T-helper 2 cell treated with Interferon-gamma antibody and Interleukin-4, amounts not matched to agents 5 μg/mL and 100 μg/mL, for 36 hours (primary cell): ENCODE measurements at places on chromosomes 12 and 14.

- peak overlapping the region; percentile 75 for H3K27ac ChIP-seq
- H3K4me3 ChIP-seq = peak overlapping the region; percentile 95
- no peak for DNase-seq
- no peaks in the 10 kb centered on the region for H3K27me3 ChIP-seq
Measured at GRCh38 chr12:6915789-6916285, 1.5 kb downstream of the ENO2 start.

GRCh38 chr14:23137813-23138535 is 18.9 kb upstream of the CEBPE start:
- no peaks in the 10 kb centered on the region for H3K36me3 ChIP-seq
- H3K27ac ChIP-seq = no peak overlapping the region
- no peaks in the 10 kb centered on the region for H3K27me3 ChIP-seq
- no peaks in the 10 kb centered on the region for H3K4me1 ChIP-seq
- H3K4me3 ChIP-seq = no peak overlapping the region
- DNase-seq = no peak

DNA sequence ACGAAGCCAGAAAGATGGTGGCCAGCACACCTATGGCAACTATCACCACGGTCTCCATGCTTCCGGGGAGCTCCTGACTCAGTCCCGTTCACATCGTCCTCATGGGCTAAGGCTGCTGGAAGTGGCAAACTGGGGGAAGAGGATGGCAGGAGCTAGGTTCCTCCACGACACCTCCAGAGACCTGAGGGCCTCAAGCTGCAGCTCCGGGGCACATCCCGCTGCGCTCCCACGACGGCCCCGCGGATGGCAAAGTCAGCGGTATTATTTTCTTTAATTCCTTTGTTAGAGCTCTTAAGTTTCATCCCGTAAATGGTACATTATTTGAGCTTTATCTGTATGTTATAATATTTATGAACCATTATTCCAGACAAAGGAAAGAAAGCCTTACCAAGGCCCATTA is 190.5 kb downstream of the DACT1 start:
- no peaks in the 10 kb centered on the region for H3K27me3 ChIP-seq
- H3K36me3 ChIP-seq = no peaks in the 10 kb centered on the region
- no peak overlapping the region for H3K4me3 ChIP-seq
- peaks cover 5% of the 10 kb centered on the region for H3K4me1 ChIP-seq

- H3K27ac ChIP-seq = no peak overlapping the region
- no peaks in the 10 kb centered on the region for H3K27me3 ChIP-seq
- no peaks in the 10 kb centered on the region for H3K36me3 ChIP-seq
- no peak for DNase-seq
Measured at GRCh38 chr14:102750376-102750775, 26.9 kb upstream of the TRAF3 start.

- no peaks in the 10 kb centered on the region for H3K36me3 ChIP-seq
- no peak for DNase-seq
- no peak overlapping the region for H3K27ac ChIP-seq
- H3K4me1 ChIP-seq = no peaks in the 10 kb centered on the region
Measured at GRCh38 chr14:99654235-99654985, 9.5 kb downstream of the HHIPL1 start.

- H3K27me3 ChIP-seq = no peaks in the 10 kb centered on the region
- no peak overlapping the region for H3K27ac ChIP-seq
- DNase-seq = no peak
- H3K36me3 ChIP-seq = peaks cover 4% of the 10 kb centered on the region
- no peaks in the 10 kb centered on the region for H3K4me1 ChIP-seq
- no peak overlapping the region for H3K4me3 ChIP-seq
Measured at GRCh38 chr12:103780093-103780440, 61.0 kb downstream of the NT5DC3 start.

GRCh38 chr12:30794020-30794419 is 39.3 kb upstream of the CAPRIN2 start:
- peaks cover 34% of the 10 kb centered on the region for H3K27me3 ChIP-seq
- H3K4me1 ChIP-seq = peaks cover 21% of the 10 kb centered on the region
- no peak overlapping the region for H3K4me3 ChIP-seq
- H3K27ac ChIP-seq = no peak overlapping the region

- H3K4me1 ChIP-seq = no peaks in the 10 kb centered on the region
- H3K4me3 ChIP-seq = no peak overlapping the region
- no peak overlapping the region for H3K27ac ChIP-seq
- DNase-seq = no peak
Measured at GRCh38 chr12:103561174-103561573, 25.9 kb upstream of the STAB2 start.

- peaks cover 4% of the 10 kb centered on the region for H3K4me1 ChIP-seq
- H3K36me3 ChIP-seq = no peaks in the 10 kb centered on the region
- peaks cover 39% of the 10 kb centered on the region for H3K27me3 ChIP-seq
- H3K4me3 ChIP-seq = no peak overlapping the region
- no peak for DNase-seq
Measured at GRCh38 chr12:8501720-8502119, 11.6 kb upstream of the CLEC4D start.

- H3K27ac ChIP-seq = no peak overlapping the region
- no peaks in the 10 kb centered on the region for H3K36me3 ChIP-seq
- no peaks in the 10 kb centered on the region for H3K4me1 ChIP-seq
- DNase-seq = no peak
Measured at GRCh38 chr12:2113119-2113912, 60.5 kb downstream of the CACNA1C start.

DNA sequence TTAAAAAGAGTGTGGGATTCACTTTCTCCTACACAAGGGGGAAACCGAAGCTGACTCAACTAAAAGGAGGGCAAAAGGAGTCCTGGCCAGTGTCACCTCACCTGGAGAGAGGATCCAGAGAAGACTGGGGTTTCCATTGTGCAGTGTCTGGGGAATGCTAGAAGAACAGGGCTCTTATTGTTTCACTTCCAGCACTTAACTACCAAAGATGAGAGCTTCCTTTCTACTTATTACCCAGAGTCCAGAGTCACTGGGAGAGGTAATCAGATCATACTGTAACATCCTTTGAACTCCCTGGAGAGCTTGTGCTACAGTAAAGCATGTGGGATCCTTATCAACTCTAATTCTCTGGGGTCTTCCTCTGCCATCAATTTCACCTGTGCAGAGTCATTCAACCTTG is 148.4 kb upstream of the BCL2L14 start:
- no peak overlapping the region for H3K4me3 ChIP-seq
- H3K27me3 ChIP-seq = peaks cover 11% of the 10 kb centered on the region
- no peaks in the 10 kb centered on the region for H3K36me3 ChIP-seq
- no peak for DNase-seq
- H3K27ac ChIP-seq = no peak overlapping the region

- H3K4me3 ChIP-seq = peak overlapping the region; percentile 98
- H3K27ac ChIP-seq = peak overlapping the region; percentile 93
- no peak for DNase-seq
- no peaks in the 10 kb centered on the region for H3K27me3 ChIP-seq
- peaks cover 54% of the 10 kb centered on the region for H3K36me3 ChIP-seq
Measured at GRCh38 chr12:6952121-6952862, 1.1 kb downstream of the PTPN6 start.

DNA sequence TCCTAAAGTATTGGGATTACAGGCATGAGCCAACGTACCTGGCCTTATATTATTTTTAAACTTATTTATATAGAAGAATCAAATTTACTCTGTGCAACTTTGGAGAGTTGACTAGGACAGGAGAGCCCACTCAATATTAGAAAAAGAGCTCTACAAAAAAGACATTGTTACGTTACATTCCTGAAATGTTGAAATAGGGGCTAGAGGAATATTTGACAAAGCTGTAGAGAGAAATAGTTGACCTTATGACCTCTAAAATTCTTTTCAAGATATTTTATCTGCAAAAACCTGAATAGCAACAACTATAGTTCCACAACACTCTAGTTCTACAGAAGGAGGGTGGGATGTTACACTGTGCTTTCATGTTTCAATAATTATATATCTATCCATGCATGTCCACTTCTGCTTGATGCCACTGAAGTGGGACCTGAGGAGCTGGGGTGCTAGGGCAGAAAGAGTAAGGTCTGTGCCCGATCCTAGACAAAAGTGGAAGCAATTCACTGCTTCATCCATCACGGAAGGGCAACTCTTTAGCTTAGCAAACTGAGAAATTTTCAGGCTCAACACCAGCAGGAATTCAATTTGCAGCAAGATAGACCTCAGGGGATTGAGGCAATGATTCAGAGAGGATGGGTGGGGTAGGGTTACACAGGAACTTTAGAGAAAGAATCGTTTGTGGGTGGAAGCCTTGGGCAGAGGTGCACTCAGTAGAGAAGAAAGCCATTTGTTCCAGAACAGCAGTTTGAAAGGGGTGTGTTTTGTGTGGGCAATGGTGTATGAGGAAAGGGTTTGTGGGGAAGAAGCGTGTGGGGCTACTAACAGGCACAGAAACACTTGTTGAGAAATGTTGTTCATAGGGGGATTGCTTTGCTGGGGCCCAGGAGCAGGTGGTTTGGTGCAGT is 16.0 kb upstream of the RNASE10 start:
- H3K27me3 ChIP-seq = no peaks in the 10 kb centered on the region
- no peak for DNase-seq
- H3K27ac ChIP-seq = peak overlapping the region; percentile 91
- peaks cover 49% of the 10 kb centered on the region for H3K4me1 ChIP-seq
- H3K4me3 ChIP-seq = peak overlapping the region; percentile 68

DNA sequence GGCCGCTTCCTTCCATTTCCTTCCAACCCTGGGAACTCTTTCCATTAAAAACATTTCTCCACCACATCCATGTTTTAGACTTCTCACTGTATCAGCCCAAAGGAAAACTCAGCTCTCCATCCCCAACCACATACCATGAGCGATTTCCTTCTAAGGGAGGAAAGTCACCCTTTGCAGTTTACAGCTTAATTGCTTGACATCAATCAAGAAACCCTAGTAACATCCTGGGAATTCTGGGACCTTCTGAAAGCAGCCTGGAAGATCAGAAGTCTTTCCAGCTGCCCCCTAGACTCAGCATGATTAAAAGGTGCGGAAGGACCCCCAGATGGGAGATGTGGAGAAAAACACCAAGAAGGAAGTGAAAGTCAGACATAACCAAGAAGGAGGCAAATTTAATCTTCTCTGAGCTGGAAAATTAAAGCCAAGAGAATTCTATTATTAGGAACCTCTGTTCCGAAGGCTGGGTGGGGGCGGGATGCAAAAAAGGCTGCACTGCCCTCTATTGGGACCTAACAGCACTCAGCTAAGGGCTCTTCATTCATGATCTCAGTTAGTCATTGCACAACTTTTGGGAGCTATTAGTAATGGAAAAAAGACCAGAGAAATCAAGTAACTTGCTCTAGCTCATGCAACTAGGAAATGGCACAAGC is 73.3 kb upstream of the PLXNC1 start:
- peaks cover 17% of the 10 kb centered on the region for H3K4me1 ChIP-seq
- DNase-seq = no peak
- no peaks in the 10 kb centered on the region for H3K36me3 ChIP-seq
- H3K27me3 ChIP-seq = peaks cover 21% of the 10 kb centered on the region
- H3K4me3 ChIP-seq = no peak overlapping the region

- no peaks in the 10 kb centered on the region for H3K36me3 ChIP-seq
- H3K4me3 ChIP-seq = no peak overlapping the region
- DNase-seq = no peak
- H3K27me3 ChIP-seq = peaks cover 21% of the 10 kb centered on the region
Measured at GRCh38 chr14:54637270-54638134, 70.6 kb downstream of the SAMD4A start.

GRCh38 chr12:49621651-49622500 is 1.5 kb upstream of the PRPF40B start:
- peak overlapping the region; percentile 81 for H3K4me3 ChIP-seq
- no peak for DNase-seq
- H3K27me3 ChIP-seq = peaks cover 37% of the 10 kb centered on the region
- peak overlapping the region; percentile 84 for H3K27ac ChIP-seq
- peaks cover 26% of the 10 kb centered on the region for H3K4me1 ChIP-seq

DNA sequence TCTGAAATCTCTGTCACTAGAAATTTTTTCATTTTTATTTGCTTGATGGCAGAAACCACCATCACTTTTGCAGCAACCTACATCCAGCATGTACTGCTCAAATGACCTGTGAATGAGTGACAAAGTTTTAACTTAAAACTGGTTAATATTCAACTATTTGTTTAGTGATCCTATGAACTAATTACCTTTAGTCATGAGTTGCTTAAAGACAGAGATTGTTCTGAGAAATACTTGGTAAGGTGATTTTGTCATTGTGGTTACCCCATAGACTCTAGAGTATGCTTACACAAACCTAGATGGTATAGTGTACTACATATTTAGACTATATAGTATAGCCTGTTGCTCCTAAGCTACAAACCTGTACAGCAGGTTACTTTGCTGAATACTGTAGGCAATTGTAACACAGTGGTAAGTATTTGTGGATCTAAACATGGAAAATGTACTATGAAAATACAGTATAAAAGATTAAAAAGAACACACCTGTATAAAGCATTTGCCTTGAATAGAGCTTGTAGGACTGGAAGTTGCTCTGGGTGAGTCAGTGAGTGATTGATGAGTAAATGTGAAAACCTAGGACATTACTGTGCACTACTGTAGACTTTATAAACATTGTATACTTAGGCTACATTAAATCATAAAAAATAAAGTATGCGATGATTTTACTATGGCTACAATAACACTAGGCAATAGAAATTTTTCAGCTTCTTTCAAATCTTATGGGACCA is 256.6 kb upstream of the PPFIA2 start:
- H3K4me1 ChIP-seq = no peaks in the 10 kb centered on the region
- no peaks in the 10 kb centered on the region for H3K27me3 ChIP-seq
- H3K4me3 ChIP-seq = no peak overlapping the region
- no peaks in the 10 kb centered on the region for H3K36me3 ChIP-seq

DNA sequence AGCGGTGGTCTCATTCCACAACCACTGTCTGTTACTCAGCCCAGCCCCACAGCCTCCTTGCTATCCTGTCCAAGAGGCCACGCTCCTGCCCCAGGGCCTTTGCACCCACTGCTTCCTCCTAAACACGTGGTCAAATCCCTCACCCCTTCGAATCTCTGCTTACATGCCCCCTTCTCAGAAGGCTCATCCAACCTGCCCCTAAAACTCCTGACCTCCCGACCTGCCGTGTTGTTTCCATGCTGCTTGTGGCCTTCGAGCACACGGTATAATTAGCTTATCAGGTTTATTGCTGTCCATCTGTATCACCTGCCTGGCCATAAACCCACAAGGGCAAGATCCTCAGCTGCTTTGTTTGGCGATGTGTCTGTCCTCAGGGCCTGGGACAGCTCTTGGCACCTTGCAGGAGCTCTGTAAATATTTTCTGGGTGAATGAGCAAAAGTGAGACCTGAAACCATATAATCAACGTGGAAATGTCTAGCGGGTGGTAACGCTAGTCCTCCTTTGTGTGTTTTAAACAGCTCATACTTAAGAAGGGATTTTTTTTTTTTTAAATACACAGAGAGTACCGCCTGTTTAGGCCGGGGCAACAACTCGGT is 36.0 kb downstream of the SCARB1 start:
- peaks cover 2% of the 10 kb centered on the region for H3K4me1 ChIP-seq
- DNase-seq = no peak
- no peak overlapping the region for H3K27ac ChIP-seq

- no peak overlapping the region for H3K27ac ChIP-seq
- peaks cover 8% of the 10 kb centered on the region for H3K4me1 ChIP-seq
- no peaks in the 10 kb centered on the region for H3K36me3 ChIP-seq
Measured at GRCh38 chr12:6697584-6698351, 2.8 kb downstream of the PIANP start.

- peak overlapping the region; percentile 70 for H3K4me3 ChIP-seq
- H3K27ac ChIP-seq = peak overlapping the region; percentile 82
- H3K36me3 ChIP-seq = no peaks in the 10 kb centered on the region
Measured at GRCh38 chr12:122067966-122068365, 10.6 kb upstream of the MLXIP start.
